ENCODE measurements at places on chromosomes 11 and 22.

- no peak for DNase-seq
Measured at GRCh38 chr22:19802894-19803735, 42.5 kb downstream of the TBX1 start.

DNA sequence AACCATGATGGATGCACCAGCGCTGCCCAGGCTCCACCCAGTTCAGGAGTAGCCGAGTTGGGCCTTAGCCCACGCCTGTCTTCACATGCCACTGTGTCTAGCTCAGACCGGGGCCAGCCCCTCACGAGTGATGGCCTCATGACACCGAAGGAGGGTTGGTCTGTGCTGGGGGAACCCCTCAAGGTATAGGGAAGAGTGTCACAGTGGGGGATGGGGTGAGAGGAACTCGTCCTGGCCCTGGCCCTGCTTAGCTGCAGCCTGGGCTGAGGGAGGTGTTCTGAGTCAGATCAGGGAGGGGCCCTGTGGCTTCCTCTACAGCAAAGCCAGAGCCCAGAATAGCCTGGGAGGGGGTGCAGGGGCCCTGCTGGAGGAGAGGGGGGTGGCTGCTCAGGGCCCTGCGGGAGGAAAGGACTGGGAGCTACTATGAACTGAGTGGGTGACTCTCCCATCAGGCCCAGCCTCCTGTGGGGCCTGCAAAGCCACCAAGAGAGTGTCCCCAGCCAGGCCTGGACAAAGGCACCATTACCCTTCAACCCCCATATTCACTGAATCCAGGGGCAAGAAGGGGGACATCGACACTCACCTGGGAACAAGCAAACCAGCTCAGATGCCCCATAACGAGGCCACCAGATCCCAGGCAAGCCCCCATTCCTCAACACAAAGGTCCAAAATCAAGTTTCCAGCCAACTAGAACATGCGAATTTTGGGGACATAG, 41.2 kb downstream of the IGLL5 start:
- DNase-seq, result peak; percentile 45

GRCh38 chr11:37774441-37774840, 1176.4 kb upstream of the RAG2 start:
- no peak for DNase-seq

DNA sequence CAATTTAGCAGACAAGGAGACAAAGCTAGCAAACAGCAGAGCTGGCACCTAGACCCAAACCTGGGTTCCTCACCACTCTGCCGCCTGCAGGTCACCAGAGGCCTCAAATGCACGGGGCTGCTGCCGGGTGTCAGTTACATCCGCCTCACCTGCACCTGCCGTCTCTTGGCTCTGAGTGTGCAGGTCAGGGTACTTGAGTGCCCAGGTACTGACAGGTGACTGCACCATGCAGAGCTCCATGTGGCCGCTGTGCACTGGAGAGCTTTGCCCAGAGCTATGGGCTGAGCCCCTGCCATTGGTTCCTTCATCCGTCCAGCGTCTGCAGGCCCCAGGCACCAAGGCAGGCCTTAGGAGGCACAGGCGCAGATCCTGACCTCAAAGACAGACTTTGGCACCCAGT, 35.0 kb downstream of the PDGFB start:
- no peak for DNase-seq

GRCh38 chr11:119537306-119538253, 114.6 kb upstream of the THY1 start:
- DNase-seq, result no peak

GRCh38 chr11:114039551-114039950, 20.0 kb upstream of the ZBTB16 start:
- DNase-seq, result no peak

GRCh38 chr22:30357650-30358215, 926 bp downstream of the CCDC157 start:
- DNase-seq, result no peak

GRCh38 chr11:61092280-61092766, 10.0 kb upstream of the CD5 start:
- DNase-seq, result no peak

- no peak for DNase-seq
Measured at GRCh38 chr11:121917482-121917881, 198.5 kb downstream of the BLID start.

GRCh38 chr11:45043755-45044475, 93.2 kb upstream of the TP53I11 start:
- no peak for DNase-seq
